ENCODE measurements at places on chromosomes 13 and 19.

- no peak for DNase-seq
Measured at GRCh38 chr19:44723299-44723951, 24.5 kb downstream of the CEACAM16 start.

GRCh38 chr19:7775761-7776160 is 12.7 kb downstream of the CLEC4M start:
- DNase-seq: no peak

- peak; percentile 89 for DNase-seq
Measured at GRCh38 chr19:18450931-18451836, 13.3 kb upstream of the ISYNA1 start.

- DNase-seq: no peak
Measured at GRCh38 chr19:55611983-55612645, 6.7 kb downstream of the ZNF865 start.

- DNase-seq: no peak
Measured at GRCh38 chr13:50133358-50133953, 118.2 kb downstream of the KCNRG start.

DNA sequence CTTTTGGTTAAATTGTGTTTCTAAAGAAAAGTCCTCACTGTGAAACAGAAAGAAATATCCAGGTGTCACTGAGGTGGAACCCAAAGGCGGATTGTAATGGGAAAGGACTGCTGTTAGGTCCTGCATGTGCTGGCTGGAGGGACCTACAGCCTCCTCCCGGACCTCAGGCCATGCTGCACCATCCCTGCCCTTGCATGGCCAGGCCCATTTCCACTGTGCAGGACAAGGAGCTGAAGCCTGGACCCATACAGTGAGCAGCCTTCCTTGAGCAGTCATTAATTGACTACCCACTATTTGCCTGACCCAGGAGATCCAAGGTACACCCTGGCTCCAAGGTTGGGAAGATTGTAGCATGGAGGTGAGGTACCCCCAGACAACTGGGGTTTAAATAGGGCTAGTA is 17.6 kb downstream of the VSTM2B start:
- no peak for DNase-seq

GRCh38 chr13:23701636-23702035 is 131.4 kb downstream of the TNFRSF19 start:
- DNase-seq: no peak

DNA sequence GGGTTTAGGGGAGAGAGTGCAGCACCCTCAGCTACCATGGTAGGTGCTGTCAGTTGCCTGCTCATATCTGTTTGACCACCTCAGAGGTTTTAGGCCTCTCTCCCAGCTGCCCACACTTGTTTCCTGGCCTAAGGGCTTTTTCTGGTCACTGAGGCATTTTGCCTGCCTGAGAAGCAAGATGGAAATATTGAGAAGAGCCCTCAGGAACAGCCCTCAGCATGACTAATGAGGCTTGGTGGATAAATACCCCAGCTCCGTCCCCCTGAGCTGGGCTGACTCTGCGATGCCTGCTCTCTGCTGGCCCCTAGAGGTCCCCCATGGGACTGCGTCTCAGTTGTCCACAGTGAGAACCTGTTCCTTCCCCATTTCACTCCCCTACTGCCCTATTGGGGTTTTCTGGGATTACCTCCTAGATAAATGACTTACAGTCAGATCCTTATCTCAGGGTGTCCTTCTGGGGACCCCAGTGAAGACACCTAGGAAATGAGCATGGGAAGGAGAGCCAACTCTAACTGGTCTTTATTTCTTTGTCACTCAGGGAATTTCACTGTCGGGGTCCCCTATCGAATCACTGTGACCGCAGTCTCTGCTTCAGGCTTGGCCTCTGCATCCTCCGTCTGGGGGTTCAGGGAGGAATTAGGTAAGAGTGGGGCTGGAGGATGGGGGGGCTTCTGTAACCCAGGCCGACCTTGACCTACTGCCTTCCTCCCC is 13.3 kb downstream of the PALM3 start:
- peak; percentile 80 for DNase-seq

GRCh38 chr19:38496603-38497487 is 63.4 kb downstream of the RYR1 start:
- no peak for DNase-seq

- DNase-seq: peak; percentile 52
Measured at GRCh38 chr19:55275851-55276719, 3.8 kb downstream of the HSPBP1 start.

- no peak for DNase-seq
Measured at GRCh38 chr13:37663724-37664123, 65.2 kb upstream of the POSTN start.

- no peak for DNase-seq
Measured at GRCh38 chr19:14772467-14772866, 5.9 kb downstream of the ADGRE2 start.

- DNase-seq: peak; percentile 60
Measured at GRCh38 chr19:29714953-29715700, at the start of gene C19orf12. Gene C19orf12 (minus strand): TSS chr19:29715261. CDS start chr19:29708413, 6,848 bp downstream.

GRCh38 chr13:59266478-59267063 is 897.2 kb downstream of the DIAPH3 start:
- DNase-seq: no peak

All from CD4-positive, alpha-beta T cell treated with Interleukin-12 subunit alpha and Interleukin-12 subunit beta, for 1 hour (primary cell).